ENCODE measurements at places on chromosomes 16 and 17.

- no peak for DNase-seq
Measured at GRCh38 chr16:47925811-47926460, 229.9 kb downstream of the ABCC12 start.

DNA sequence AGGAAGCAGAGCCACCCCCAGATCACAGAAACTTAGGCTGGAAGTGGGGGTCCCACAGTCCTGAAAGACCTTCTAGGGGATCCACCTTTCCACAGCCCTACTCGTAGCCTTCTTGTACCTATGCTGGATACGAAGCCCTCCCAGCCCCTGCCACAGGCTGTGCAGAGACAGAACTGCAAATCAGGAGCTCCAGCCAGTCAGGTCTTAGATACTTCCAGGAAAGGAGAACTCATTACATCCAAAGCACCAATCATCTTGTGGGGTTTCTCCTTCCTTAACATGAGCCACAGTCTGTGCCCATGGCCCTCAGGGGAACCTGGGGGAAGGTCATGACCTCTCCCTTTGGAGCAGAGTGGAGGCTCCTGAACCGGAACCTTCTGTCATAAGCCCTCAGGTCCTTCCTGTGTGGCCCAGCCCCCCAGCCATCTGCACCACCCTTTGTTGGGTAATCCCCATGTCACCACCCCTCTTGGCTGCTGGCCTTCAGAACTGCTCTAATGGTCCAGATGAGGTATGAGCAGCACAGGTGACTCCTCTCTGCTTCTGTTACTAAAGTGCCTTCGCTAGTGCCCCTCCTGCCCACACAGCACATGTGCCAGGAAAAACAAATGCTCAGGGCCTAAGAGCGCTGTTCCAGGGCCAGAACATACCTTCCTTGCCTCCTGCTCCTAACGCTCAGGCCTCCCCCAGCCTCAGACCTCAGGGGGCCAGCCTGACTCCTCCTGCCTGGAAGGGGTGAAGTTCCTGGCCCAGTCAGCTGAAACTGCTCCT is 14.6 kb downstream of the SRCIN1 start:
- DNase-seq = no peak

DNA sequence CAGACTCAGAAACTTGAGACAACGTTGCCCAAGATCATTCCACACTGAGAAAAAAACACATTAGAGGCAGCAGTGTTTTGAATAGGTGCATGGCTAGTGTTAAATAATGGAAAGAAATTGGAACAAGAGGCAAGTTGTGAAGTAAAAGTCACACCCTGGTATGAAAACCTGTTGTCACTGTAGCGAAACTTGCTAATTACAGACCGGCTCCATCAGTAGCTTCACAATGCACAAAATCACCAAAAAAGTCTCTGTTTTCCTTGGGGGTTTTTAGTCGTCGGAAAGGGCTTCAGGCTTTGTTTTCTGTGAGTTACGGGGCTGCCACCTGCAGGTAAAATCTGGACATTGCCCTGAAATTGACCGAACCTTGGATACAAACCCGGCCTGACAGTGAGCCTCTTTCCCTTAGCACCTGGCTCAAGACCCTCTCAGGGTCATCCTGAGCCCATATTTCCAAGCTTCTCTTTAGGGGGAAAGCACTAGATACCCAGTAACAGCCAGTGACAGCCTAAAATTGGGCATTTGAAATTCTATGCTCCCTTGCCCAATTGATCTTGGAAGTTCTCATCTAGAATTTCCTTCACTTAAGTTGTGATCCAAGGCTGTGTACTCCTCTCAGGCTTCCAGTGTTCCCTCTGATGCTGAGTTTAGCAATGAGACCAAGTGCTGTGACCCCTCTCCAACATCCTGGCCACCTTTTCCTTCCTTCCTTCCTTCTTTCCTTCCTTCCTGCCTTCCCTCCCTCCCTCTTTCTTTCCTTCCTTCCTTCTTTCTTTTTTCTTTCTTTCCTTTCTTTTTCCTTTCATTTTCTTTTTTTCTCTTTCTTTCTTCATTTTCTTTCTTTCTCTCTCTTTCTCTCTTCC is 7.2 kb upstream of the GRB2 start:
- peak; percentile 18 for DNase-seq

DNA sequence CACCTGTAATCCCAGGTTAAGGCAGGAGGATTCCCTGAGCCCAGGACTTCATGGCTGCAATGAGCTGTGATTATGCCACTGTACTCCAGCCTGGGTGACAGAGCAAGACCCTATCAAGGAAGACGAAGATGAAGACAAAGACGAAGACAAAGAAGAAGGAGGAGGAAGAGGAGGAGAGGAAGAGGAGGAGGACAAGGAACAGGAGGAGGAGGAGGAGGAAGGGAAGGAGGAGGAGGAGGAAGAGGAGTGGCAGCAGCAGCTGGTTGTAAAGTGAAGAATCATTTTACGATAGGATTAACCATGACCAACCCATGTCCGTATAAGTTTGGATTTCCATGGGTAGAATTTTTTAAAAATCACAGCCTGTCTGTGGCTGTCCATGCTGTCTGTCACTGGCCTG is 316.8 kb upstream of the TNRC6C start:
- no peak for DNase-seq

GRCh38 chr16:2005646-2006045 is 4.0 kb downstream of the ZNF598 start:
- no peak for DNase-seq

- DNase-seq = peak; percentile 93
Measured at GRCh38 chr16:88799569-88800276, 3.9 kb upstream of the CDT1 start.

- no peak for DNase-seq
Measured at GRCh38 chr17:80765241-80765961, 220.8 kb downstream of the RPTOR start.

GRCh38 chr17:79630821-79631639 is 20.2 kb upstream of the RBFOX3 start:
- no peak for DNase-seq

Data from bone marrow (tissue), 2 donors.